HAP-1 (cell line): ENCODE measurements at places on chromosomes 4 and X.

GRCh38 chrX:47817421-47817820 is 19.3 kb upstream of the ZNF81 start:
- no peak for DNase-seq

DNA sequence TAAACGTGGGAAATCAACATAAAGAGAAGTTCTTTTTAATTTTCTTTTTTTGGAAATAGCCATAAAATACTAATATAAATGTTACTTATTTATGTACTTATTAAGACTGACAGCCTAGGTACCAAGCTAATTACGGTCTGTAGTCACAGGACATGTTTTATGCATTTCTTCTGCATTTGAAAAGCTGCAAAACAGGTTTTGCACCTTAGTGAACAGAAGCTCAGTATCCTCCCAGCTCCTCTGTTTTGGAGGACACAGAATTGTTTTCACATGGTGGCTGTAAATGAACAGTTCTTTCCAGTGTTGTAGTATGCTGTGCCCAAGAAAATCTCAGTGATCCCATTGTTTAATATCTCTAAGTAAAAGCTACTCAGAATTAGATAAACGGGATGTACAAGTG is 1788.0 kb upstream of the TENM3 start:
- DNase-seq = no peak

DNA sequence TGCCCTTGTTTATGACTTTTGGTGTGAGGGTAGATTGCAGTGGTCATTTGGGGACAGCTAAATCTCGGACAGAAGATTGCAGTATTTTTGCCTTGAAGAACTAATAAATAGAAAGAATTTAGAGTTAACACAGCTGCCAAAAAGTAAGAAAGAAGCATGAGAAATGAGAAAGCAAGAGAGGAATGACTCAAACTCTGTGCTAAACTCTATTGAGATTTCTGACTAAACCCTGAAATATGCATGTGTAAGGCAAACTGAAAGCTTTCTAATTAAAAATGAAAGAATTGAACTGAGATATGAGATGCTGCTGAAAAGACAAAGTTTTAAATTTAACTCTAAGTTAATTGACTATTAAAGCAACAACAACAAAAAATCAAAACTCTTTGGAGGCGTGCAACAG is 791.3 kb downstream of the RAB28 start:
- DNase-seq = no peak

DNA sequence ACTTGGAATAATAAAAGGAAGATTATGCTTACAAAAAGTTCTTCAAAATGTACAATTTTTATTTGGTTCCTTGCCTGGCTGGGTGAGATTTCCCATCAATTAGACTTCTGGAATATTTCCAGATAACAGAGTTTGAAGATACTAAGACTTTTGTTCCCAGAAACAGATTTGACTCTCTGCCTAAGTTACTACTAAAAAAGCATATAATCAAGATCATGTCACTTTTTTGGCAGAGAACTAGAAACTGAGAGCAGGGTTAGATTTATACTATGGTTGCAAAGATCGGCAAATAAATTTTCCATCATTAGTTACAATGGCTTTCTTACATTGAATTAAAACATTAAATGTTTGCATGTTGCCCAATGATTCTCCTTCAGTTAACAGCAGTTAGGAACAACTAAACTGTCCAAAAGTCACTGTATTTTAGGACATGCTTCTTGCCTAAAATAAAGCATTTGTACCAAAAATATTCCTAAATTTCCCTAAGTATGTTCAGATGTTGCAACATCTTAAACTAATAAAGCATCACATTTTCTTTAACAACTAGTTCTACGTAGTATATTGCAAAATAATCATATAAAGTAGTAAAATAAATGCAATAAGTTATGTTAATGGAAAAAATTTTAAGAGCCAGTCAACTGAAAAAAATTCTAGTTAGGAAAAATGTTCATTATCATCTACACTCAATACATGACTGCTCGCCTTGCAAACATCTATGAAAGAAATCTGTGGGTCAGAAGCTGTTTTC is 73.0 kb downstream of the SEC24D start:
- DNase-seq = no peak

DNA sequence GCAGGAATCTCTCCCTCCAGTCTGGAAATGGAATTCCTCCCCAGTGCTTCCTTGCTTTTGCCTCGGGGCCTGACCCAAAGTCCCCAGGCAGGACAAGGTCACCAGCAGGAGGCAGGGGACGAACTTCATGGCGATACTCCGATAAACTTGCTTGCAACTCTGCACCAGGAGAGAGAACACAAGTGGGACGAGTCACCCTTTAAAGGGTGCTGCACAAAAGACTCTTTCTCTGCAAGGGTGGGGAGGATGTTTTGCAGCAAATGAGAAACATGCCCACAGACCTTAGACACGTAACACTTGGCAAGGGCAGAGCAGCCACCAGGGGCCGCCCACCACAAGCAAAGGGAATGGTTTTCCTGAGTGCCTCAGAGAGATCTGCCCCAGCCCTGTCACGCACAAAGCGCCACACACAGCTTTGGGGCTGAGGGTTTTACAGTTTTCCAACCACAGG is at the start of gene FGFBP2:
Gene FGFBP2, minus strand, starts transcription at position 175 of the 451 bp plus-strand sequence. Its CDS starts 46 bp downstream, at position 129.
- DNase-seq = no peak

- DNase-seq = no peak
Measured at GRCh38 chr4:159108124-159108523, 5.2 kb downstream of the RAPGEF2 start.

DNA sequence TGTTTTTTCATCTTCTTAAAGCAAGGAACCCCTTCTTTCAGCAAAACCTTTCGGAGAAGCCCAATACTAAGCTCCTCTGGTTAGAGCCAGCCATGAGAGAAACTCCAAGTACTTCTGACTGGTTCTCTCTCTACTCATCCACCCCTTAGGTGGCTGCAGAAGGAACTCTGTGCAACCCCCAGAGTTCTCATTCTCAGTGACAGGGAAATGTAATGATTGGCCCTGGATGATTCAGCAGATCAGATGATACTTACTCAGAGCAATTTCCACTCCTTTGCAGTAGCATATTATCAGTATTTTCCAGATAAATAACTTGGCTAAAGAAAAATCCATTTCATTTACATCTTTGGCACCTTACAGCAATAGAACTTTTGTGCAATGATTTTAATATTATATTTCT is 3.2 kb downstream of the SPP1 start:
- DNase-seq = no peak

GRCh38 chr4:533318-534100 is 34.5 kb downstream of the PIGG start:
- DNase-seq = no peak

GRCh38 chrX:115266300-115266699 is 23.2 kb upstream of the LUZP4 start:
- no peak for DNase-seq

DNA sequence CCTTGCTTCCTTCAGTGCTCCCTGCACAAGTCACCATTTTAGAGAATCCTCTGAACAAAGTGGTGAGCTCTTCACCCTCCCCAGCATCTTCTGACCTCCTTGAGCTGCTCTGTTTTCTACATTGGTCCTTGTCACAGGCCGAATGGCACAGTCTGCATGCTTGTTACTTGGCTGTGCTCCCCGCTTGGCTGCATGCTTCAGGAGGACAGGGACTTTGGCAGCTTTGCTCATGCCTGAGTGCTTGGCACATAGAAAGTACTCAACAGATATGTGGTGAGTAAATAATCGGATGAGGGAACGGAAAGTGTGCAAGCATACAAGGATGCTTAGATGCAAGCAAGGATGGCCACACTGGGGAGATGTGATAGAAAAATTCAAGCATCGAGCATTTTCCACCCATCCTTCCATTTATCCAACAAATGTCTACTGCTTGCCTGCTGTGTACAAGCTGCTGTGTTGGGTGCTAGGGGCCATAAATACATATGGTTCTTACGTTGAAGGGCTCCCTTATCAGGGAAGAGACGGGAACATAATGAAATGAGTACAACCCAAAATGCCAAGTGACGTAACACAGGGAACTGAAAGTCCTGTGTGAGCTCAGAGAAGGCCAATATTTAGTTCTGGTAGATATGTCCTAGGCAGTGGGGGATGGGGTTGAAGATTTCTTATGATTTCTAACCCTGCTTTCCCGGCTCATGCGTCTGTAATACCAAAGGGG is 31.2 kb downstream of the SLC2A9 start:
- no peak for DNase-seq
